NCI-H526 treated with DMSO at 0.1 percent for 48 hours (cell line): ENCODE measurements at places on chromosomes 7 and 10.

GRCh38 chr7:48101968-48102367 is 12.9 kb downstream of the UPP1 start:
- no peak for DNase-seq

- no peak for DNase-seq
Measured at GRCh38 chr10:7706534-7707073, 3.5 kb downstream of the ITIH2 start.

DNA sequence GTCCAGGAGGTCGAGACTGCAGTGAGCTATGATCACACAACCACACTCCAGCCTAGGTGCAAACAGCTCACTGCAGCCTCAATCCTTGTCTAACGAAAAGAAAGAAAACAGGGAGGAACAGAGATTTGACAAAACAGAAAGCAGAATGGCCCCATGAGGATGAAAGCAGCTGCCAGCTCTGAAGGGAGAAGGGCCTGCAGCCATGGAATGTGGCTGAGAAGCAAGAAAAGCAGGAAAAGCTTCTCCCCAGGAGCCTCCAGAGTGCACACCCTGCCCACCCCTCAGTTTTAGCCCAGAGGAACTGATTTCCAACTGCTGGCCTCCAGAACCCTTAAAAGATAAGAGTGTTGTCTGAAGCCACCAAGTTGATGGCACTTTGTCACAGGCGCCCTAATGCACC is 13.0 kb downstream of the ESYT2 start:
- no peak for DNase-seq

GRCh38 chr7:143320620-143321019 is 4.7 kb downstream of the CLCN1 start:
- no peak for DNase-seq

GRCh38 chr7:117251687-117252086 is 71.2 kb downstream of the WNT2 start:
- no peak for DNase-seq

DNA sequence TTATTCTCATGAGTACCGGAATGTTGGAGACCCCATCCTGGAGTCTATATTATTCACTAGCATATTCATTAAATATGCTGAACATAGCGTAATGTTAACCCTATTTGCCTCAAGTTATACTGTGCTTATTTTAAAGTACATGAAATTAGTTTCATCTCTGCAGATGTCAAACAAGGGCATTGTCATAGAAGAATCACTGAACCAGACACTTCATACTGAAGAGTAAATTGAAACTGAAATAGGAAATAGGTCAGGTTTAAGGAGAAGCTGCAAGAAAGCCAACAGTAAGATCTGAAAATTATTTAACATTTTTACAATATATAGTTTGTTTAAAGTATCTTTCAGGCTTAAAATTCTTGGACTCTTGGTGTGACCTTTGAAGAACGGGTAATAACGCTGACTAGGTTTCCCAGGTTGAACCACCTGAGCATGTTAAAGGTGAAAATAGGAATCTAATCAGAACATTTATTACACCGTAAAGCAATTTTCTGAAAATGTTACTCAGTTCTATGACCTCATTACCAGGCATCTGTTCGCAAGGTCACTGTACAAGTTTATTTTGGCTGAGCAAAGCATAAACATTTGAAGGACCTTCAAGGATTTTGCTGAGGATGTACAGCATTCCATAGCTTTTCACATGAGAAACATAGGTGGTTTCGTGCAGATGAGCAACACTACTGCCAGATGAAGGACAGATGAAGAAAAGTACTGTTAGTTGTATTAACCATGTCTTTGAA is 82.7 kb downstream of the REEP3 start:
- no peak for DNase-seq

DNA sequence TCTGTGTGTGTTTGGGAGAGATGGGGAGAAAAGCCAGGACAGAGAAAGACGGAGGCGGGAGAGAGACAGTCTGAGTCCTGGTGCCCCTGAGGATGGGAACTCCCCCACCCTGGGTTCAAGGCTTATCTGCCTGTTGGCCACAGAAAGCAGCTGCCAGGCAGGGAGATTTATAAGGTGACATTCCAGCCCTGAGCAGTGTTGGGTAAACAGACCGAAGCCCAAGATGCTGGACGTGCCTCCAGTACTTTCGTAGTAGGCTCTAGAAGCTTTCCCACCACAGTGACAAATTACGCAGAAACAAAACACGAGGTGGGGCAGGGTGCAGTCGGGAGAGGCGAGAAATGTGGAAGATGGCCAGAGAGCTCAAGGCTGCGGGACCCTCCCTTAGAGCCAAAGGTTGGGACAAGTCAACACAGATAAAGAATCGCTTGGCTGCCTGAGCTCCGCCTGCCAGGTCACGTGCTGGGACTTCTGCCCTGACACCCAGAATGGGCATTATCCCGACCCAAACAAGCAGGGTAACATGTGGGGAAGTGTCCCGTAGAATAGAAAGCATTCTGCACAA is 41.1 kb downstream of the CCDC3 start:
- DNase-seq: no peak

DNA sequence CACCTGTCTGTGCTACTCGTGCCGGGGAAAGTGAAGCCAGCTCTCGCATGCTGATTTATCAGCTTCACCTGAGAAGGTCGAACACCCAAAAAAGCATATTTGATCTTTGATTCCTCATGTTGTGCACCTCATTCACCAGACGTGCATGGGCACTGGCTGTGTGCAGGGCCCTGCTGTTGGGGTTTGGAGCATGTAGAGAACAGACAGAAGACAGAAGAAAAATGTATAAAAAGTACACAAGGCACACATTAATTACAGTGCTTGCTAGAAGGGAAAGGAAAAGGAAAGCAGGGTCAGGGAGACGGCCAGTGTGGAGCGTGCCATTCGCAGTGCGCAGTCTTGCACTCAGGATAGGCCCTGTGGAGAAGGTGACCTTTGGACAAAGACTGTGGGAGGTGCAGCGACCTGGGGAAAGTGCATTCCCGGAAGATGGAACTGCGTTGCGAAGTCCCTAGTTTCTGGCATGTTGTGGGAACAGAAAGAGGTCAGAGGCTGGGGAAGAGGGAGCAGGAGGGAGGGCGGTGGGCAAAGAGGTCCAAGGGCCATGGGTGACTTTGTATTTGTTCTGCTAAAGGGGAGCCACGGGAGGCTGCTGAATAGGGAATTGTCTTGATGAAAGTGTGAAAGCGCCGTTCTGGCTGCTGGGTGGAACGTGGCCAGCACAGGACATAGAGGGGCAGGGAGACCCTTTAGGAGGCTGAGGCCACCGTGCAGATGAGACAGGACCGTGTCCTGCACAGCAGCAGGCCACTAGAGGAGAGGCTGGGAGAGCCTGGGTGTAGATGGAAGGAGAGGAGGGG is 232.8 kb downstream of the GLRX3 start:
- no peak for DNase-seq

GRCh38 chr7:76047305-76047810 is 442 bp downstream of the STYXL1 start:
- no peak for DNase-seq

- no peak for DNase-seq
Measured at GRCh38 chr10:132542819-132543218, 5.2 kb downstream of the INPP5A start.

DNA sequence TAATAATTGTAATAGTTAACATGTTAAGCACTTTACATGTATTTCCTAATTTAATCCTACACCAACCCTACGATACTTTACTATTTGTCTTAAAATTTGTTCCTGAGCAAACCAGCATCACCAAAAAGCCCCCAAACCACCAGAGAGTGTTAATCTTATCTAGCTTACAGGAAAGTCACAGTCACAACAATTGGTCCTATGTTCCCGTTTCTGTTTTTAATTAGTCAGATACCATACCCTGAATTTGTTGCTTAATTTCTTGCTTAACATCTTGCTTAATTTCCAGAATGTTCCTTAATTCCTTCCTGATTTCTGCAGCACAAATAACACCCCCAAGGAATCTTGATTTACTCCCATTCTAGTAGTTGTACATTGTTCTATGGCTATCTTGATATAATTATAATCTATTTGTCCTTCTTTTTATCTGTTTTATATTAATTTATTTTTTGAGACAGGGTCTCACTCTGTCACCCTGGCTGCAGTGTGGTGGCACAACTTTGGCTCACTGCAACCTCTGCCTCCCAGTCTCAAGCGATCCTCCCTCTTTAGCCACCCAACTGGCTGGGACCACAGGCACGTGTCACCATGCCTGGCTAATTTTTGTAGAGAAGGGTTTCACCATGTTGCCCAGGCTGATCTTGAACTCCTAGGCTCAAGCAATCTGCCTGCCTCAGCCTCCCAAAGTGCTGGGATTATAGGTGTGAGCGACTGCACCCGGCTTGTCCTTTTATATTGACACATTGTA is 6.6 kb upstream of the PDSS1 start:
- no peak for DNase-seq

DNA sequence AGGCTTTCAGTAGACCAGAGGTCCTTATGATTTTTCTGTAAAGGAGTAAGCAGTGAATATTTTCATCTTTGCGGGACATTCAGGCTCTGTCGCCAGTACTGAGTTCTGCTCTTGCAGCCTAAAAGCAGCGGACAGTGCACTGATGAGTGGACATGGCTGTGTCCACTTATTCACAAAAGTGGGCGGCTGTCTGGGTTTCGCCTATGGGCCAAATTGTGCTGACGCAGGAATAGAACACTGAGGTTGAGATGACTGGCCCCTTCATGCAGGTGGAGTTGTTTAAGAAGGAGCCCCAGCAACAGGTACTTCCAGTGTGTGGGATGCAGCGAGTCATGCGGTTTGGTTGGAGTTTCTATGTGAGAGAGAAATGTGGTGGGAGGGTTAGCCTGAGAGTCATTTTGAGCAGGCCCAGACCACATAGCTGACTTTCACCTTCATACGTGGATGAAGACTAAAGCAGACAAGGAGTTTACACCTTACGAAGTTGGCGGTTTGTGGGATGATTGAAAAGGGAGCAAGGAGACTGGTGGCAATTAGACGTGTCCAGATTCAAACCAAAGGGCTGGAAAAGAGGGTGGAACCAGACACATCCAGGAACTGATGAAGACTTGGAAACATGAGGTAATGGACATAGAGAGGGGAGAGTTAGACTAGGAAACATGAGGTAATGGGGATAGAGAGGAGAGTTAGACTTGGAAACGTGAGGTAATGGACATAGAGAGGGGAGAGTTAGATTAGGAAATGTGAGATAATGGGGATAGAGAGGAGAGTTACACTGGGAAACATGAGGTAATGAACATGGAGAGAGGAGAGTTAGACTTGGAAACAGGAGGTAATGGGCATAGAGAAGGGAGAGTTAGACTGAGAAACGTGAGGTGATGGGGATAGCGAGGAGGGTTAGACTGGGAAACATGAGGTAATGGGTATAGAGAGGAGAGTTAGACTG is 38.2 kb downstream of the WDR37 start:
- no peak for DNase-seq

DNA sequence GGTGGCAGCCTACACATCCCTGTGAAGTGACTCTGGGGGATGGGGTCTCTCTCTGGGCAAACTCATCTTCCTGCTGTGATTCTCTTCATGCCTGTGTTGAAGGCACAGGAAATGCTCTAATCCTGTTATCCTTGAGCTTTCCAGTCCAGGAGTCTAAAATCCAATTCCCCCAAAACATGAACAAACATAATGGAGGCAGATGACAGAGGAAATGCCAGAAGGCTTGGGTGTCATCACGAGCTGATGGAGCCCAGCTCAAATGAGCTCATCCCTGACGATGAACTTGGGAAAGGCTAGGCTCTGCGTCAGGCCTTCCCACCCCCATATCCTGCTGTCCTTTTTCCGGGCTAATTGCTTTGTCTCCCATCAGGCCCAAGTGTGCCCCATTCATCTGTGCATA is 165.9 kb upstream of the PODXL start:
- DNase-seq: no peak

- DNase-seq: no peak
Measured at GRCh38 chr10:89206402-89207180, 526 bp downstream of the CH25H start.

GRCh38 chr7:2638224-2638991 is 6.6 kb downstream of the TTYH3 start:
- DNase-seq: no peak

- no peak for DNase-seq
Measured at GRCh38 chr7:149459540-149460452, 1.1 kb downstream of the ZNF777 start.

DNA sequence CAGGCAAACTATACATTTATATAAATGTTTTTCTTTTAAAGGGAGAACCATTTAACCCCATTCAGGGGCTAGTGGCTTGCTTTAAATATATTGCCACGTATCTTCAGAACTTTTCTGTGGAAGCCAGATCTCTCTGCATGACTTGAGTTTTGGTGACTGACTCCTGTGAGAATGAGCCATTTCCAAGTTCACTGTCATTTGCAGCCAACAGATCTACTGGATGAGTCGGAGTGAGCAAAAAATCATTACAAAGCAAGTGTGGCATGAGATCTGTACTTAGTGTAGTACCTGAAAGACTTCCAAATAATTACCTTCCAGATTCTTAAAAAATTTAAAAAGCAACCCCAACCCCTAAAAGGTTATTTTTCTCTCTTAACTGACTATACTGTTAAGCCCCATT is 45.6 kb downstream of the PDSS1 start:
- no peak for DNase-seq

- peak; percentile 14 for DNase-seq
Measured at GRCh38 chr7:66869660-66870450, 51.2 kb upstream of the TMEM248 start.

GRCh38 chr10:71266147-71266917 is 52.7 kb upstream of the SLC29A3 start:
- peak; percentile 8 for DNase-seq

- DNase-seq: no peak
Measured at GRCh38 chr7:133477791-133478190, 224.9 kb downstream of the EXOC4 start.

GRCh38 chr7:115088893-115089292 is 167.0 kb downstream of the MDFIC start:
- no peak for DNase-seq

- DNase-seq: no peak
Measured at GRCh38 chr10:122010405-122011050, 21.6 kb downstream of the TACC2 start.

GRCh38 chr7:3207387-3207902 is 93.6 kb upstream of the SDK1 start:
- no peak for DNase-seq

- no peak for DNase-seq
Measured at GRCh38 chr7:17239683-17240521, 58.5 kb upstream of the AHR start.

DNA sequence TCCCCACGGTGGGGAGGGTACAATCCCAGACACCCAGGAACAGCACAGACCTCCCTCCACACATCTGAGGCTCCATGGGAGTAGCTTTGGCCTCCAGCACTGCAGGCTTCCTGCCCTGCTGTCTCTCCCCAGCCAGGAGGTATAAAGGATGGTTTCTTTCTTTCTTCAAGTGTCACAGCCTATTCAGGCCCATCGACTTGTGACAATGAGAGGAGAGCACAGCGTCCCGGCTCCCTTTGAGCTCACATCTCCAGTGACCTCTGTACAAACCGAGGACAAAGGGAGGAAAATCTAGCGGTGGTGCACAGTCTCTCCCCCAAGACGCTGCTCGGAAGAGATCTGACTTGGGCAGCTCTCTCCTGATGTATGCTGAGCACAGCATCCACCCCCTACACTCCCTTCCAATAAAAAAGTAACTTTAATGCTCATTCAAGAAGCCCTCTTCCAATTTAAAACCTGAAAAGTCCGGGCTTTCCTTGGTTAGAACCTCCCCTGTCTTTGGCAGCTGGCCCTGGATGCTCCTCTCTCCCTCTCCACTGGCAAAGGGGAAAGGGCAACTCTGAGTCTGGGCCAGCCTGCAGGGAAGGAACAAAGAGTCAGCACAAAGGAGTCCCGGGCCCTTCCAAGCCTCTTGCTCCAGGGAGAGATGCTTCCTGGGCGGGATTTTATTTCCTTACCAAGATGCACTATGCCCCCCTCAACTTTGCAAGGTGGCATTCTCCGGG is 18.0 kb downstream of the CHST15 start:
- DNase-seq: no peak
